ENCODE measurements at places on chromosomes 1 and 21.

- DNase-seq, result no peak
These were observed 6.5 kb downstream of the PTP4A2 start for GRCh38 chr1:31931593-31932225.

- no peak for DNase-seq
These were observed 94.5 kb downstream of the ROR1 start for GRCh38 chr1:63868268-63868781.

DNA sequence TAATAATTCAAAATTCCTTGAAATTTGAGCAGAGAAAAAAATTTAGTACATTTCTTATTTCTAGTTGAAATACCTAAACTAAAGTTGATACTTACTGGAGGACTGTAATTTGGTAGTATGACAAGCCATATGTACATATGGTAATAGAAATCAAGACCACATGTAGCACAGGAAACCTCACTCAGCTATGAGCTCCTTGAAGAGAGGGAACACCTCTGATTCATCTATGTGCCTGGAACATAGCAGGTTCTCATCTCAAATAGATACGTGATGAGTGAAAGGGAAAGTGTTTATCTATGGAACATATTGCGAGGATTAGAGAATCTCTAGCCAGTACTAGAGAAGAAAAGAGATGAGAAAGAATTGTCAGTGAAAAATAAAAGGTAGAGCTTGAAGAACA lies 47.9 kb upstream of the GNG4 start:
- no peak for DNase-seq

GRCh38 chr1:174156437-174156836 lies 2.9 kb upstream of the RABGAP1L start:
- no peak for DNase-seq

- DNase-seq, result no peak
These were observed 20.6 kb downstream of the STXBP3 start for GRCh38 chr1:108767115-108767514.

- DNase-seq, result no peak
These were observed 136.8 kb upstream of the FMN2 start for GRCh38 chr1:239954836-239955235.

GRCh38 chr1:201639826-201640225 lies 100.9 kb downstream of the NAV1 start:
- no peak for DNase-seq

GRCh38 chr1:177780096-177780700 lies 189.7 kb downstream of the SEC16B start:
- DNase-seq, result no peak

DNA sequence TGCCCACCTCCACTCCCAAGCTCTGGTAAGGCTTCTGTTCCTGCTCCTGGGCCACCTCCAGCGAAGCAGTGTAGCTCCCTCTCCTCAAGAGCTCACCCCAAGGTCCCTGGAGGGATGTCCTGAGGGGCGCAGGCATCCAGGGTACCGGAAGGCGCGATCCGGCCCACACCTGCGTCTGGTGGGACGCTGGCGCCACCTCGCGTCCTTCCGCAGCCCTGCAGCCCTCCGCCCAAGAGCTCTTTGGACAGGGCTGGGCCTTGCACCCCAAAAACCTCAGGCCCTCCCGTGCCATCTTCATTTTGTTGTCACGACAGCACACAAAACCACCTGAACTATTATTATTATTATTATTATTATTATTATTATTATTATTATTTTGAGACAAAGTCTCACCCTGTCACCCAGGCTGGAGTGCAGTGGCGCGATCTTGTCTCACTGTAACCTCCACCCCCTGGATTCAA lies 49.2 kb upstream of the PAX7 start:
- peak; percentile 49 for DNase-seq

GRCh38 chr21:29194342-29194741 lies 63.9 kb downstream of the MAP3K7CL start:
- DNase-seq, result no peak

GRCh38 chr1:222010306-222010705 lies 268.4 kb upstream of the DUSP10 start:
- no peak for DNase-seq

DNA sequence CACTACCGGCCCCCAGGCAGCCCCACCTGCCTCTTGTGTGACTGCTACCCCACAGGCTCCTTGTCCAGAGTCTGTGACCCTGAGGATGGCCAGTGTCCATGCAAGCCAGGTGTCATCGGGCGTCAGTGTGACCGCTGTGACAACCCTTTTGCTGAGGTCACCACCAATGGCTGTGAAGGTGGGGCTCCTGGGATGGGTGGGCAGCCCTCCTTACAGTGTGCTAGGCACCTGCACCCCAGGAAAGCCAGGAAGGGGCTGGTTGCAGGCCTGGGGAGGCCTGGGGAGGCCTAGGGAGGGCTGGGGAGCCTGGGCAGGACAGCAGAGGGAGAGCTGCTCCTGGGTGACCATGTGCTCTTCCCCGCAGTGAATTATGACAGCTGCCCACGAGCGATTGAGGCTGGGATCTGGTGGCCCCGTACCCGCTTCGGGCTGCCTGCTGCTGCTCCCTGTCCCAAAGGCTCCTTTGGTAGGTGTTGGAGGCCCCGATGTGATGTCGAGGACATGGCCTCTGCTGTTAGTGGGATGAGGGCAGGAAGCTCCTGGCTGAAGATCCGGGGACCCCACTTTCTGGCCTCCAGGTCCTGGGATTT lies 16.5 kb downstream of the CELSR2 start:
- DNase-seq, result no peak

- peak; percentile 57 for DNase-seq
These were observed 1.1 kb upstream of the PRXL2B start for GRCh38 chr1:2585318-2586092.

GRCh38 chr1:248906753-248907661 lies 972 bp downstream of the PGBD2 start:
- DNase-seq, result no peak

DNA sequence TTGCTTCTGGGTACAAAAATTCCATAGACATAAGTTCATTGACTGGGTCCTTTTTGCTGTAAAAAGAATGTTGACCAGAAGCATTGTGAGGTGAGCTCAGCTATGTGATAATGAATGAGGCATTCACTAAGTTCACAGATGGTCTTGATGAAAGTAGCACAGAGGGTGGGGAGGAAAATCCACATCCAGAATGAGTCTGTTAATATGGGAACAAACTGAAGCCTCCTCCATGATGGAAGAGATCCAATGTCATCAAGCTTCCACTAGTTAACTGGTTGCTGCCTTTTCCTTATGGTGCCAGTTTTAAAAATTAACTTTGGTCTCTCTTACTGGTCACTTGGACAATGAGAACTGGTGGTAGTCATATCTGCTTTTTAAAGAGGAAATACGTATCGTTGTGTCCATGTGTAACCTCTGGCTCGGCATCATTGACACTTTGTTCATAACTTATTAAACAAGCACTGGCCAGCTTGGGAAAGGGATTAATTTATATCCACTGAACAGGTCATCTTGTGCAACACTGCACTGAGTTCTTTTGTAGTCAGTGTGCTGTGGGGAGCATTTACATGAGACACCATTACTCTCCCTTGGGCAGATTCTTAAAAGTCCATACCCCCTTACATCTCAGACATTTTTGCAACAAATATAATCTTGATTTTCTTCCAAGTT lies 88.6 kb downstream of the ADAMTS1 start:
- no peak for DNase-seq

DNA sequence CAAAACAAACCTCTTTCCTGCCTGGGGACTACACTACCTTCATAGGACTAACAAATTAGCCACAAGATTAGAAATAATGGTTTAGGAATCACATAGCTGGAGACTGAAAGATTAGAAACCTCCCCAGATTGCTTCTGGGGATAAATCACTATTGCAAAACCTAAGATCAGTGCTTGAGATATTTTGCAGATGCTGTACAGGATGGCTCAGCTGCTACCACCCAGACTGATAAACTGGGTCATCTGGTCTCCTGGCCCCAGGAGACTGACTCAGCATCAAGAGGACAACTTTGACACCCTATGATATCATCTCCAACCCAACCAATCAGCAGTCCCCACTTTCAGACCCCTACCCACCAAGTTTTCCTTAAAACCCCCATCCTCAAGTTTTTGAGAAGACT lies 137.0 kb downstream of the LRRC53 start:
- DNase-seq, result no peak

DNA sequence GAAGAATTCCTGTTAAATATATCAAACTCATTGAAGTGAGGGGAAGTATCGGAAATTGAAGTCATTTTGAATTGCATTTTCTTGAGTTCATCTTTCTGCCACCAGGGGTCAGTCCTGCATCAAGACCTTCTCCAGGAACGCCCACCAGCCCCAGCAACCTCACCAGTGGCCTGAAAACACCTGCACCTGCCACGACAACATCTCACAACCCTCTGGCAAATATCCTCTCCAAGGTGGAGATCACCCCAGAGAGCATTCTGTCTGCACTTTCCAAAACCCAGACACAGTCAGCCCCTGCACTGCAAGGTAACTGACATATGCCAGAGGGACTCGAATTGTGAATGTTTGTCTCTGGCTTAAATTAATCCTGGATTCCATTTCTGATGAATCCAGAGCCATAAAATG lies 22.8 kb upstream of the TARS2 start:
- DNase-seq, result peak; percentile 54

- DNase-seq, result no peak
These were observed 31.6 kb downstream of the OSBPL9 start for GRCh38 chr1:51648180-51649109.

DNA sequence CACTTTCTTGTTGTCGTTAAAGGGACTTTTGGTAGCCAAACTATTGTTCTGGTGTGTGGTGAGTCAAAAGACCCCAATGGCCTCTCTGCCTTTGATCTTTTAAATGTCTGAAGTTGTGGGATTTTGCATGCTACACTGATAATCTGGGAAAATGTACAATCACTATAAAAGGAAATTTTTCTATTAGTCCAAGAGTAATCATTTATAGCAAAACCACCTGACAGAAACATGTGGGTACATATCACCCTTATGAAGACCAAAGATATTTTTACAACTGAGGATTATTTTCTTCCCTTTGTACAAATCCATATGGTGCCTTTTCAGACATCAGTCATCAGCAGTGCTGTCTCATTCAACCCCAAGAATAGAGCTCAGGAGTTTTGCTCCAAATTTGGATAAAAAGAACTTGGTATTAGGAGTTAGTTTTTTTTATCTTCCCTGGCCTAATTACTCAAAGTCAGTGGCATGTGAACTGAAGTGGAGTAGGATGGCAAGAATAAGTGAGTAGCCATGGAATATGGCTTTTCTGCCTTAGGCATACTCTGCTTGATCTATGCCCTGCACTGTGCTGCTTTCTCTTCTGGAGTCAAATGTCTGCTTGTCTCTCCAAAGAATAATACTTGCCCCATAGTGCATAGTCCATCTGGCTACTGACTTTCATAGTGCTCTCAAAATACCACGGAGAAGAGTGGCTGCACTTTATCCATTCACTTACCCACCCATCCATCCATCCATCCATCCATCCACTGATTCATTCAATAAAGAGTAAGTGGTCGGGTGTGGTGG lies 13.5 kb downstream of the GREM2 start:
- DNase-seq, result no peak

DNA sequence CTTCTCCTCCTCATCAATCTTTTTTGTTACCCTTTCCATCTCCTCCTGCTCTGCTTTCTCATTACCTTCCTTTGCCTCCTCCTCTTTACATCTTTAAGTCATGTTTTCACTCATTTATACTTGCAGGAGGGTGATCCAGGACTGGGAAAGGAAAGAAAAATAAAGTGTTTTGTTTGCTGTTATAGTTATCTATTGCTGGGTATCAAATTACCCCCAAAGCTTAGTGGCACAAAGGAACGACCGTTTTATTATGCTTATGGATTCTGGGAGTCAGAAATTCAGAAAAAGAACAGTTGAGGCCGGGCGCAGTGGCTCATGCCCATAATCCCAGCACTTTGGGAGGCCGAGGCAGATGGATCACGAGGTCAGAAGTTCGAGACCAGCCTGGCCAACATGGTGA lies 12.5 kb upstream of the AGO4 start:
- no peak for DNase-seq

DNA sequence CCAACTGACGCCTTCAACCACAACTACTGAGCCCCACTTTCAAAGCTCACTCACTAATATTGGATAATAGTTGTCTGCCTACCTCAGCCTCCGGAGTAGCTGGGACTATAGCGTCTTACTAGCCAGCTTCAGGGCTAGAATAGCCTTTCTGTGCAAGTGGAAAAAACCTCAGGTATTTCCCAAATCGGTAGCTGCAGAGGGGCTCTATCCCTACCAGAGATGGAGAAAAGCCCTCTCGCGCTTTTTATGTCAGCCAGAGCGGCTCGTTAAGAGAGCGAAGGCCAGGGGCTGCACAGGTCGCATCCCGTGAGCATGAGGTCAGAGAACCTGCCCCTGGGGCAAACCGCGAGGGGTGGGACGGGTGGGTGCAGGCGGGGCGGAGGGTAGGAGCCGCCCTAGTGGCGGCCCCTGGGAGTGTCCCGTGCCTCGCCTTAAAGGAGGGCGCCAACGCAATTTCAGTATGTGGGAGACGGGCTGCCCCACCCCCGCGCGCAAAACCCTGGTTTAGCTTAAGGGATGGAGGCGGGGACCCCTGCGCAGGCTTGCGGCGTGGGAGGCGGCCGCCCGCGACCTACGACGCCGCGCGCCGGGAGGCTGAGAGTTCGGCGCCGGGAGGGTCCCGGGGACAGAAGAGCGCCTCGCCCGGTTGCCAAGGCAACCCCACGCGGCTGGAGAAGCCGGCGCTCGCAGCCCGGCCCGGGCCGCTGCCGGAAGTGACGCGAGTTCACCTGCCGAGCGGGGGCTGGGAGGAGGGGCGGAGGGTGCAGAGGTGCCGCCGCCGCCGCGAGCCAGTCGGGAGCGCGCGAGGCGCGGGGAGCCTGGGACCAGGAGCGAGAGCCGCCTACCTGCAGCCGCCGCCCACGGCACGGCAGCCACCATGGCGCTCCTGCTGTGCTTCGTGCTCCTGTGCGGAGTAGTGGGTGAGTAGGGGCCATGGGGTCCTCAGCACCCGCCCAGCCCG lies at the start of gene CXADR:
TSS of gene CXADR (plus strand) at position 791 of the 961 bp plus-strand sequence. CDS start at position 878, 87 bp downstream.
- peak; percentile 71 for DNase-seq

DNA sequence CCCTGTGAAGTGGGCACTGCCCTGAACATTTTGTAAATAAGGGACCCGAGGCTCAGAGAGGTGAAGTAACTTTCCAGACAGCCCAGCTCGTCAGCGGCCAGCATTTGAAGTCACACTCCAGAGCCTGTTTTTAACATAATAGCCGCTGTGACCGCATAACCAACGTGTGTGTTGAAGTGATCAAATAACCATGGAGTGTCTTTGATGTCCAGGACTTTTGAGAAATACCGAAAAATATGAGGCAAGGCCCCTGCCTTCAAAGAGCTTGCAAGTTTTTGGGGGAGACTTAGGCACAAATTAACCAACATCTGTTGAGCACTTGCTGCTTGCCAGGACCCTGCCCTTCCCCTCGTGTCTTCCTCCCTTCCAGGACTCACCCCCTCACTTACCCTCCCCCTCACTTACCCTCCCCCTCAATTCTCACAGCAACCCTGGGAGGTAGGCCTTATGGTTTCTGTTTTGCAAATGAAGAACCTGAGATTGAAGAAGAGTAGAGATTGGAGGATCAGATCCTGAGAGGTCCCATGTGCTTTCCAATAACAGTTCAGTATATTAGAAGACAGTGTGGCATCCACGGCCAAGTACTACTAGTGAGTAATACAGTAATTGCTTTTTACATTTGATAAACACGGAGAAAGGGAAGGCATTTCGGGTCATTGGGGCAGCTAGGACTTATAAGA lies 1.3 kb upstream of the SLC16A1 start:
- DNase-seq, result peak; percentile 24

All from activated T-cell treated with anti-CD3 and anti-CD28 coated beads for 48 hours (primary cell).